ENCODE measurements at places on chromosomes 3 and 15.

GRCh38 chr3:178707311-178708031, 171.2 kb downstream of the KCNMB2 start:
- DNase-seq = no peak

DNA sequence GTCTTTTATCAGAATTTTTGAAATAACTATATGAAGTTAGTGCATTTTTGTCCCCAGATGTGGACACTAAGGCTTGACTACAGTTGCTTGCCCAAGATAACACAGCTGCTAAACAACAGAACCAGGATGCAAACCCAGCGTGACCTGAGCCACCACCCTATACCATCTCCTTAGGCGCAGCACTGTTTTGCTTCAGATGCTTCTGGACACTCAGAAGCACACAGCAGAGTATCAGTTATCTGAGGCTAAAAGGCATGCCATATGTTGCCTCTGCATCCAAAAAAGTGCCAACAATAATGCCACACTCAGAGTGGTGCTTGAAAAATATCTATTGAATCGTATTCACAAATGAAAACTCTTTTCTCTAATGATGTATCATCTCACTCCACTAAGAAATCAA, 24.5 kb downstream of the KCNMB2 start:
- DNase-seq = no peak

- no peak for DNase-seq
Measured at GRCh38 chr3:94990952-94991705, 928.3 kb downstream of the NSUN3 start.

- peak; percentile 37 for DNase-seq
Measured at GRCh38 chr3:128620268-128620691, 30.3 kb downstream of the RPN1 start.

DNA sequence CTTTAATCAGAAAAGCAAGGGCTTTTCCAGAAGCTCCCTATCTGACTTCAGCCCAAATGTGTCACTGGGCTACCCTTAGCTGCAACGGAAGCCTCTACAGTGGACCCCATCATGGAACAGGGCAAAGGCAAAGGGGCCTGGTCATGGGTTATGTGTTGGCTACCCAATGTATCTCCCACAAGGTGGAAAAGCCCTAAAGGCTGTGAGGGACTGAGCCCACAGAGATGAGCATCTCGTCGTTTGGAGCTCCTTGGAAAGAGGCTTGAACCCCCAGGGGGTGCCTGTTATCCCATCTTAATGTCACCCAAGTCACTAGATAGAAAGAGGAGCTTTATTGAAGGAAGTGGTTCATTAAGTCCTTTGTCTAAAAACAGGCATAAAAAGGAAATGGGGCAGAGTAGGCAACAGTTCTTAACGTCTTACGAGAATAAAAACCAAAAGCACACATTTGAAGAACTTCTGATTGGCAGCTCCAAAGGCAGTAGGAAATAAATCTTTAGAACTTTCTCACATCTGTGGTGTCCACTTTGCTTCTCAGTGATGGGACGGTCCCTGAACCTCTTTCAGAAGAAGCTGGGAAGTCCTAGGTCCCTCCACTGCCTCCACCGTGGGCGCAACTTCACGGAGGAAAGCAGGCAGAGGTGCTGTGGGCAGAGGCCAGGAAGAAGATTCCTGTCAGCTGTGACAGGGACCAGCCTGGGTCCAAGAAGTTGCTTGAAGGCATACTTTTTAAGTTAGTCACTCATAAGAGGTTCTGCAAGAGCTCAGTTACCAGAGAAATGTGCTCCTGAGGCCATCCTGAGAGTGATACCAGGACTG, 93.7 kb downstream of the MYLK start:
- peak; percentile 28 for DNase-seq

Measured in Jurkat, Clone E6-1 (cell line).